Mesendoderm (in vitro differentiated cells): ENCODE measurements at places on chromosomes 12 and 14.

DNA sequence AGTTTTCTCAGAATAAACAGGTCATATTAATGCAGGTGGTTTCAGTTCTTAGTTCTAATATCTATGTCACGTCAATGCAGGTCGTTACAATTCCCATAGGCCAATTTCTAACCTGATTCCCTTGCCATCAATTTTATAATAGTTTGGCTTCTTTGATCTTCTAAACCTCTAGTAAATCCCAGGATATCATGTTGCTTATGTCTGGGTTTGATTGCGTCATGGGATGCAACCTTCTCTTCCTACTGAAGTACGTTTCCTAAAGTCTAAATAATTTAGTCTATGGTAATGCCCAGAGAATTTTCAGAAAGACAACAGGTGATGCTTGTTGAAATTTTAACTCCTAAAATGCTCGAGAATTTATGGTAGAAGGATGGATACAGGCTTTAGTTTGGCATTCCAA lies 19.2 kb downstream of the TAS2R7 start:
- no peak for DNase-seq

GRCh38 chr12:83979785-83980184 lies 932.8 kb downstream of the SLC6A15 start:
- no peak for DNase-seq

DNA sequence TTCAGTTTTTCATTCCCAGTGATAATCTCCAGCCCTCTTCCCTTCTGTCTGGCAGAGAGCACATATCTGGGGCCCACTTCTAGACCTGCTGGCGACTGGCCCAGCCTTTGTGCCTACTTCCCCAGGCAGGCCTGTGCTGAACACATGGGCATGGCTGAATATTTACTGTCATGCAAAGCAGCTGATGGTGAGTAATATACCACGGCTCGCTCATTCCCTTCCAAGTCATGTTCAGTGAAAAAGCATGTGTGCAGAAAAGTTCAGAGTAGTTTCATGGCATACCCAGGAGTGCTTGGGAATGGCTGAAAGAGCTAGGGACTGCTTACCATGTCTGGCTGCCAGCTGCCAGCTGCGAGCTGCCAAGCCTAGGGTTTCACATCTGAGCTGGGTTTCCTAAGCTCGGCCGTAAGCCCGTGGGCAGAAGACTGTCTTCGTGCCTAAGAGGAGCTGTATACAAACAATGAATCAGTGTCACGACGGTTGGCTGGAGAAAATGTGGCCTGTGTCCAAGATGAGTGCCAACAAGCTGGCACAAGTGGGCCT lies 179.9 kb upstream of the PELI2 start:
- DNase-seq = no peak

DNA sequence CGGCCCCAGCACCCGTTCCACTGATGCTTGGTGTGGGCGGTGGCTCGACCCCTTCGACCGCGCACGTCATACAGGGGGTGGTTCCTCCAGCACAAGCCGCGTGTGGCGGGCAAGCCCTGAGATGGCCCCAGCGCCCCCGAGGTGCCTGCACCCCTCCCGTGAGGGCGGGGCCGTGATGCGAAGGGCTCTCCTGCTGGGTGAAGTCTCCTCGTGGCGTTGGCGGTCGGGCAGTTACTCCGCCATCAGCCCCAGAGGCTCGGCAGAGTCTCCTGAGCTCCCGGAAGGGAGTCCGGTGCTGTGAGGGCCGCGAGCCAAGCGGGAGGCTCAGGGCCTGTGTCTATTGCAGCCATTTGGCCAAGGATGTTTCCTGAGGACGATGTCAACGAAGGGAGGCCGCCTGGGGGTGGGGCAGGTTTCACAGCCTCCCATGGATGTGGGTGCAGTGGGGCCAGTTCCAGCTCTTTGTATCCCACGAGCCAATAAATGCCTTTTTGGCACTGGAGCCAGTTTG lies 78.1 kb upstream of the GALNT9 start:
- DNase-seq = no peak

DNA sequence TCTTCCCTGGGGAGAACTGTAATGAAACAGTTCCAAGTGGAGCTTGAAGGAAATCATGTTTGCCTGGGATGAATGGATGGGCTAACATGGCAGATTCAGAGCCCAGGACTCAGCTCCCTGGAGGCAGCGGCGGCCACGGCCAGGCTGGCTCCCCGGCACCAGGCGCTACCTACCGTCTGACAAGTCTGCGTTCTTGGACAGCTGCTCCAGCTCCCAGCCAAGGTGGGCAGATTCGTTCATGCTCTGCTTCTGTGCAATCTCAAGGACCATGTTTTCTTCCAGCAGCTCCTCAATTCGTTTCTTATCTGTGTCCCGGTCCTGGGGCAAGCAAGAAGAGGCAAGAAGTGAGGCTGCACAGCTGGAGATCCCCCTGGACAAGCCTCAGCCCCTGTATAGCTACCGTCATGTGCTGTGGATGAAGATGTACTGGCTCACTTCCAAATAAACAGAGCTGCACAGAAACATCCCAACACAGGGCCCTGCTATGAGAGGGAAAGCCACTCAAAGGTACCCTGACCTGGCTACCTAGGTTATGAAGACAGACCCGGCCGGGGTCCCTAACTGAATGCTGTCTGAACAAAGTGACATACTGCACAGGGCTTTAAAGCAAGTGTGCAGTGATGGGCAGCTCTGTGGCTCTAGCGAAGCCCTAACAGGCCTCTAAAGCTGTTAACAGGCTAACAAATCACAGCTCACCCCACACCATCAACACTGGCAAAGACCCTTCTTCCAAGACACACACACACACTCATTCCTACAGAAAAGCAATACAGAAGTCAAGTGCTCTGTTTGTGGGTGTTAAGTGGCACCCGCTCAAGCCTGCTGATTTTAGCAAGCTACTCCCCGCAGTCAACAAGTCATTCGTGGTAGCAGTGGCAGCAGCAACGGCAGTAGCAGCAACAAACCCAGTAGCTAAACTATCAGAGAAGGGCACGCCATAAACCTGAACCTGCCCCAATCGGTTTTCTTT lies 80.4 kb upstream of the GPR68 start:
- no peak for DNase-seq

DNA sequence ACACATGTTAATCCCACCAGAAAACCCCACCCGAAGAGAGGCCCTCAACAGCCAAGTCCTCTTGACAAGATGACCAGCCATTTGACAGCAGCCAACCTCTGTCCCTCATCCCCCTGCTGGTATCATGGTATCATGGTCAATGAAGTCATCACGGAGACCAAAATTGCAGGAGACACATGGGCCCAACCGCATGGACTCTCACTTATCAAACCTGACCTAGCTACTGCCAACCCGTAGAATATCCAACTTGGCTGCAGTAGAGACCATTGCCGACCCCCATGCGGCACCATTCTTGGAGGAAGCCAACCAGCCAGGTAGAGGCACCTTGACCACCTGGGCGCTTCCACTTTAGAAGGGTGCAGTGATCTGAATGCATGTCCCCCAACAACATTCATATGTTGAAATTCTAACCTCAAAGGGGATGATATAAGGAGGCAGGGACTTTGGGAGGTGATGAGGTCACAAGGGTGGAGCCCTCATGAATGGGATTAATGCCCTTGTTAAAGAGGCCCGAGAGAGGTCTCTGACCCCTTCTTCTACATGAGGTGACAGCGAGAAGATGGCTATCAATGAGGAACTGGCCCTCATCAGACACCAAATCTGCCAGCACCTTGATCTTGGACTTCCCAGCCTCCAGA lies 33.3 kb downstream of the DIO3 start:
- no peak for DNase-seq

DNA sequence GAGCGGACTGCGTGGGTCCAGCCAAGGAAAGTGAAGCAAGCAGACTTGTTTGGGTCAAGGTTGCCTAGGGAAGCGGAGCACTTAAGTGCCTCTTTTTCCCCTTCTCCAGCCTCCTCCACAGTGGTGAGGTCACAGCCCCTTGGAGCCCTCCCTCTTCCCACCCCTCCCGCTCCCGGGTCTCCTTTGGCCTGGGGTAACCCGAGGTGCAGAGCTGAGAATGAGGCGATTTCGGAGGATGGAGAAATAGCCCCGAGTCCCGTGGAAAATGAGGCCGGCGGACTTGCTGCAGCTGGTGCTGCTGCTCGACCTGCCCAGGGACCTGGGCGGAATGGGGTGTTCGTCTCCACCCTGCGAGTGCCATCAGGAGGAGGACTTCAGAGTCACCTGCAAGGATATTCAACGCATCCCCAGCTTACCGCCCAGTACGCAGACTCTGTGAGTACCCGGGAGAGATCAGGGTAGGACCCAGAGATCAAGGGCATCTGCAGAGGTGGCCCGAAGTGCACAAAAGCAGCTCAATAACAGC lies at the start of gene TSHR:
Gene TSHR, plus strand, starts transcription at position 206 of the 526 bp plus-strand sequence. Its CDS starts 60 bp downstream, at position 266.
- DNase-seq = peak; percentile 52

DNA sequence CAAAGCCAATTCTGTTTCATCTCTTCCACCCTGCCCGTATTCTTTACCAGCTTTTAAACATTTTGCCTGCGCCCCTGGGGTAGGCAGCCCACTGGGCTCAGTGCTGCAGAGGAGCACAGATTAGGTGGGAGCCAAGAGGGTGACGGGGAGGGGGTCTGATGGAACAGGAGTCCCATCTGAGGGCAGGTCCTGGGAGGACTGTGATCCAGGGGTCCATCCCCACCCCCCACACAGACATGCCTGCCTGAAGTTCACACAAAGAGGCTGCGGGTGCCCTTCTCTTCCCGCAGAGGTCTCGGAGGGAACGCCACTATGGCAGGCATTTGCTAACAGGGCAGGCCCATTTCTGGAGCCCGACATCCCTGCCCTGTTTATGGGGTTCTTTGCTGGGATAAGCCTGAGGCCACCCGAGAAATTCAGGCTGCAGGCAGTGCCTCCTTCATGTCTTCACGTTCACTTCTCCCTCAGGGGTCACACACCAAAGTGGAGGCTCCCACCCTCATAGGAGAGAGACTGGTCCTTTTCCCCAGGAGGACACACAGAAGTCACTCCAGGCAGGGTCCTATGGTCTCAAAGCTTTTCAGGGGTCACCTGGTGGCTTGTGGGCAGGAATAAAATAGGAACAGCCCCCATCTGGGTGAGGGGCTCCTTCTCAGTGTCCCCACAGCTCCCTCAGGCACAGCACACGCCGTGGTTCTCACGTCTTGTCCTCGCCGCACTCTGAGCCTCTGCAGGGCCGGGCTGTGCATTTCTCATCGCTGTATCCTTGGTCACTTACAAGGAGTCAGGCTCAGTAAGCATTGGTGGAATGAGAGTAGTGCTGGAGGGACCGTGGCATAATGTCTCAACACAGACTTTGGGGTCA lies 12.9 kb downstream of the VASH1 start:
- DNase-seq = no peak

DNA sequence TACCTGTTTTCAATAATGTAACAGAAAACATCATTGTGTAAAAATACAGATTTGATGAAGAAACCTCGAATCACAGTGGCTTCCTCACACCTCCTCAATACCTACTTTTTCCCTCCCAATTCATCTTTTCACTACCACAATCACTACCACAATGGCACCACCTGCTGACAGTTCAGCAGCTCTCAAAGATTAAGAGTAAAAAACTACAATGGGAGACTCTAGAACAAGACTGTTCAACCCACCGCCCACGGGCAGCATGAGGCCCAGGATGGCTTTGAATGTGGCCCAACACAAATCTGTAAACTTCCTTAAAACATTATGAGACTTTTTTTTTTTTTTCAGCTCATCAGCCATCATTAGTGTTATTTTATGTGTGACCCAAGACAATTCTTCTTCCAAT lies 15.2 kb downstream of the MED6 start:
- peak; percentile 11 for DNase-seq

DNA sequence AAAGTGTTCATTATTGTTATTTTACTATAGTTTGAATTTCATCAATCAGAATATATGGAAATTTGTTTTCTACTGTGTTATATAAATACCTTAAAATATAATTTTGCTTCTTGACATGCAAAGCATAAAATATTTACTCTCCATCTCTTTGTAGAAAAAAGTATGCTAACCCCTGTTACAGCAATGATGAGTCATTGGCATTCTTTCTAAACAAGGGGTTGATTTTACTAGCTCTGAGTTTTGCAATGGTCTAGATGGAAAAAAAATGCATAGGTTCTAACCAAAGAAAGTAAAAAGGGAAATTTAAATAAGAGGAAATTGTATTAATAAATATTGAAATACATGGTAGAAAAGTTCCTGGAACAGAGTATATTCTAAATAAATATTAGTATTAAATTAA lies 990.2 kb upstream of the ATXN7L3B start:
- DNase-seq = peak; percentile 8

DNA sequence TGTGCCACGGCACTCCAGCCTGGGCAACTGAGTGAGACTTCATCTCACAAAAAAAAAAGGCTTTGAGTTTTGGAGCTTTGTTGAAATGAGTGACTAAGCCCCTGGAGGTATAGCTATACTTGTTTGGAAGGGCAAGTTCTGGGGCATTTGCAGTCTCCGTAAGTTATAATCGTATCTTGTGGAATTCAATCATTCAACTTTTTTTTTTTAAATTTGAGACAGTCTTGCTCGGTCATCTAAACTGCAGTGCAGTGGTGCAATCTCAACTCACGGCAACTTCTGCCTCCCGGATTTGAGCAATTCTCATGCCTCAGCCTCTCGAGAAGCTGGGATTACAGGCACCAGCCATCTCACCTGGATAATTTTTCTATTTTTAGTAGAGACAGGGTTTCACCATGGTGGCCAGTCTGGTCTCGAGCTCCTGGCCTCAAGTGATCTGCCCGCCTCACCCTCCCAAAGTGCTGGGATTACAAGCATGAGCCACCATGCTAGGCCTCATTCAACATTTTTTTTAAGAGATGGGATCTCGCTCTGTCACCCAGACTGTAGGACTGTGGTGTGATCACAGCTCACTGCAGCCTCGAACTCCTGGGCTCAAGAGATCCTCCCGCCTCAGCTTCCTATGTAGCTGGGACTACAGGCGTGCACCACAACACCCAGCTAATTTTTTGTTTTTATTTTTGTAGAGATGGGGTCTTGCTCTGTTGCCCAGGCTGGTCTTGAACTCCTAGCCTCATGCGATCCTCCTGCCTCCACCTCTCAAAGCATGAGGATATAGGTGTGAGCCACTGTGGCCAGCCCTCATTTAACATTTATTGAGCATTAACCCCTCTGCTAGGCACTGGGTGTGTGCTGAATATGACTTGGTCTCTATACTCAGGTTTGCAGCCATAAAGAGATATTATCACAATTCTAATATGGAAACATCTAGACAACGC lies 133.7 kb upstream of the MAP1LC3B2 start:
- no peak for DNase-seq

DNA sequence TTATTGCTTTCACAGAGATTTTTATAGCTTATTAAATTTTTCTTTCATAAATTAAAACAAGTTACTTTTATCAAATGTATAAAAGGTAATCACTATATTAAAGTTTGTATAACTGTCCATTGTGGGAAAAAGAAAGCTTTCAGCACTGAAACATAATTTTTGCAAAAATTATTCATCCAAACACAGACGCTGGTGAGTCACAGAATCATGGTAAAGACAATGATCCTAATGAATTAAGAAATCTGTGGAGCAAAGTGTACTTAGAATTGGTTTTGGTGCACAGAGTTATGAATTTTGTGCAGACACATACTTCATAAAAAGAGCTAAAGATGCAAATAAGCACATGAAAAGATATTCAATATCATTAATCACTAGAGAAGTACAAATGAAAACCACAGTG lies 31.7 kb upstream of the C2CD5 start:
- DNase-seq = no peak

- DNase-seq = peak; percentile 79
Measured at GRCh38 chr14:101458741-101459550, 102.3 kb upstream of the DIO3 start.
